Activated CD8-positive, alpha-beta T cell treated with anti-CD3 and anti-CD28 coated beads, Interleukin-2, amount 10 ng/mL, durations not matched to agents 7 days and 5 days (primary cell): ENCODE measurements at places on chromosomes 11 and 22. TPM values are rescaled to one million over a fixed set of nuclear protein-coding genes. Genes with fewer than 3 reads are reported as not detected.

Gene SCGB1D2
- not detected for total RNA-seq

Gene TRIM29
- total RNA-seq, result not detected

- no peak for DNase-seq
Measured at GRCh38 chr22:46595545-46595944, 24.6 kb upstream of the GRAMD4 start.

Gene LUZP2
- total RNA-seq, result not detected

Gene GLB1L3
- 4.0 TPM for total RNA-seq

- DNase-seq, result no peak
Measured at GRCh38 chr22:26287382-26288225, 118.3 kb downstream of the SEZ6L start.

DNA sequence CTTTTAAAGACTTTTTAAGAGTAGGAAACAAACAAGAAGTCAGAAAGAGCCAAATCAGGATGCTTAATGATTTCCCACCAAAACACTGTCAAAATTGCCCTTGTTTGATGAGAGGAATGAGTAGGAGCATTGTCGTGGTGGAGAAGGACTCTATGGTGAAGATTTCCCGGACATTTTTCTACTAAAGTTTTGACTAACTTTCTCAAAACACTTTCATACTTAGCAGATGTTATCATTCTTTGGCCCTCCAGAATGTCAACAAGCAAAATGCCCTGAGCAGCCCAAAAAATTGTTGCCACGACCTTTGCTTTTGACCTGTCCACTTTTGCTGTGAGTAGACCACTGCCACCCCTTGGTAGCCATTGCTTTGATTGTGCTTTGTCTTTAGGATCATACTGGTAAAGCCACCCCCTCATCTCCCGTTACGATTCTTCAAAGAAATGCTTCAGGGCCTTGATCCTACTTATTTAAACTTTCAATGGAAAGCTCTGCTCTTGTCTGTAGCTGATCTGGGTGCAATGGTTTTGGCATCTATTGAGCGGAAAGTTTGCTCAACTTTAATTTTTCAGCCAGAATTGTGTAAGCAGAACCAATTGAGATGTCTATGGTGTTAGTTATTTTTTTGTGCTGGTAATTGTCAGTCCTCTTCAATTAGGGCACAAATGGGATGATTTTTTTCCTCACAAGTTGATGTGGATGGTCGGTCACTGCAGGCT is 67.2 kb downstream of the ADM start:
- DNase-seq, result no peak

Gene CAT
- total RNA-seq, result 37.7 TPM

DNA sequence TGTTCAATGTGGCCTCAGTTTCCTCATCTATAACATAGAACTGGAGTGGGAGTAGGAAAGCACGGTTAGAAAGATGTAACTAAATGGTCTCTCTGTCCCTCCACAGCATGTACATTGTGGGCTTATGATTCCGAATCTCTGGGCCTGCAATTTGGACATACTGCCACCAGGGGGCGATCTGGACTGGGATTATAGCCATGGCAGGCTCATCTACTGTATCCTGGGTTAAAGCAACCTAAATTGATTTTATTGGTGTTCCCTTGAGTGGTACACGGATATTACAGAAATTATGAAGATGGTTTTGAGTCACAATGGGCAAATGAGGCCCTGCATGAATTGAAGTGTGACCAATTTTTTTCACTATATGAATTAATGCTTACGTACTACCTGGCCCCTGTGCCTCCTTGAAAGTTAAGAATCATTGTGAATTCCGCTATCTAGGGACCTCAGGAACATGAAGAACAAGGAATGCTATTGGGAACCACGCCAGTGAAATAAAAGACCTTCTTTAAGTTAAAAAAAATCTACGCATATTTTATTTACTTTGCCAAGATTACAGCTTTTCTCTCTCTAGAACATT is 32.9 kb downstream of the TST start:
- peak; percentile 70 for DNase-seq

Gene CD81
- total RNA-seq, result 142 TPM

- no peak for DNase-seq
Measured at GRCh38 chr11:57620467-57620866, 23.0 kb downstream of the SERPING1 start.

DNA sequence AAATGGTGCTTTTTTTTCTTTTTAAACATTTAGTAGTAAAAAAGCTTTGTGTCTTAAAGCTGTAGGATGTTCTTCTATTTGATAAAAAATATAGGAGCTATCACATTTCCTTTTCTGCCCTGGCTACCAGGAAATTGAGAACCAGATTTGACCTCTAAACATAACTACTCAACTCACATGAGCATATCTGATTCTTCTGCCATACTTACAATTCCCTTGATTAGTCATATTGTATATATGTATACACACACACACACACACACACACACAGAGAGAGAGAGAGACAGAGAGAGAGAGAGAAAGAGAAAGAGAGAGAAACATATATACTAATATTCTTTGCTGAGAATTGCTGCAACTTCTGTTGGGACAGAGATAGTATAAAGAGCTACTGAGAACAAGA is 23.0 kb upstream of the GDPD4 start:
- DNase-seq, result no peak

GRCh38 chr11:42770444-42771065 is 541.2 kb upstream of the API5 start:
- no peak for DNase-seq

DNA sequence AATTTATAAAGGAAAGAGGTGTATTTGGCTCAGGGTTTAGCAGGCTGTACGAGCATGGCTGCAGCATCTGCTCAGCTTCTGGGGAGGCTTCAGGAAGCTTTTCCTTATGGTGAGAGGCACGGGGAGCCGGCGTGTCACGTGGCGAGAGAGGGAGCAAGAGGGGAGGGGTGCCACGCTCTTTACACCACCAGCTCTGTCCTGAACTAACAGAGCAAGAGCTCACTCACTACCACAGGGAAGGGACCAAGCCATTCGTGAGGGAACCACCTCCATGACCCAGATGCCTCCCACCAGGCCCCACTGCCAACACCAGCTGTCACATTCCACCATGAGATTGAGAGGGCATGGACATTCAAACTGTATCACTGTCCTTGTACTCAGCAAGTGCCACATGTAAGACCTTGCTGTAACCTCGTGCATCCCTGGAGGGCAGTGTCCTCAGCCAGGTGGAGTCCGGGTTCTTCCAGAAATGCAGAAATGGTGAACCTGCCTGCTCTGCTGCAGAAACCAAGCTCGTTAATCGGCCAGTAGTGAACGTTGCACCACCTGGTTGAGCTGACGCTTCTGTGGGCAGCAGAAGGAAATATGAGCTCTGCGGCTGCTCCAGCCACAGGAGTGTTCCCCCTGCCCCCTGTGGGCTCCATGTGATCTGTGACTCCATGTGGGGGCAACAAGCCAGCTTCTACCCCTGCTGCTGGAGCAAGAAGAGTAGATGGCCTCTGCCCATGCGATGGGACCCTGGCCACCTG is 368.6 kb downstream of the TBC1D22A start:
- no peak for DNase-seq

- no peak for DNase-seq
Measured at GRCh38 chr11:125570952-125571351, 1.7 kb downstream of the EI24 start.

DNA sequence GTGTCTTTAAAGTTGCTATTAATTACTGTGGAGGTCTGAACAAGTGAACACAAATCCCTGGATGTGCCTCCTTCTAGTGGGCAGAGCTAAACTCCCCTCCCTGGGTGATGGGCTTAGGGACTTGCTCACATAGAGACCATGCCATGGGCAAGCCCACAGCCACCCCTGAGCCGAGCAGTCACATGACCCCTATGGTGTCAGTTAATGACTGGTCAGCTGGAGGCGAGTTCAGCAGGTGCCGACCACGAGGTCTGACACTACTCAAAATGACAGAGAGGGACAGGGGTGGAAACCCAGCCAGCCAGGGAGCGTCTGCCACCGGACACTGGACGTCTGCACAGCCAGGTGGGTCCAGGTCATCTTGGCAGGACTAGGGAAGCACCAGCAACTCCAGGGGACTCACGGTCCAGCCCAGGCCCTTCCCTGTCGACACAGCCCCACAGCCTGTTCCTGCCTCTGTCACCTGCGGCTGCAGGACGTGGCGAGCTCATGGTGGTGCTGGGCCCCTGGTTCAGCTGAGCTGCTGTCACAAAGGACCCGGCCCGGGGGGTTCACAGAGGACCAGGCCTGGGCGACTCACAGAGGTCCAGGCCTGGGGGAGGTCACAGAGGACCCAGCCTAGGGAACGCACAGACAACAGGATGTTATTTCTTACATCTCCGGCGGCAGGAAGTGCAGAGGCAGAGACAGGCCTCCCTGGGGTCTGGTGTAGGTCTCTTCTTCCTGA is 135.0 kb downstream of the BRD1 start:
- DNase-seq, result no peak

DNA sequence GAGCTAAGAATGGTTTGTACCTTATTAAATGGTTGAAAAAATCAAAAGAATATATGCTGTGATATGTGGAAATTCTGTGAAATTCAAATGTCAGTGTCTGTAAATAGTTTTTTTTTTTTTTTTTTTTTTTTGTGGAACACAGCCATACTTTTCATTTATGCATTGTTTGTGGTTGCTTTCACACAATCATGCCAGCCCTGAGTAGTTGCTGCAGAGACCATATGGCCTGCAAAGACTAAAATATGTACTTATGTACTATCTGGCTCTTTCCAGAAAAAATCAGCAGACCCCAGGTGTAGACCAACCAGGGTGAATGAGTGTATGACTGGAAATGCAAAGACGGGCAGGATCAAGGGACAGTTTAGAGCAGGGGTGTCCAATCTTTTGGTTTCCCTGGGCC is 98.3 kb downstream of the PTPRJ start:
- DNase-seq, result no peak

DNA sequence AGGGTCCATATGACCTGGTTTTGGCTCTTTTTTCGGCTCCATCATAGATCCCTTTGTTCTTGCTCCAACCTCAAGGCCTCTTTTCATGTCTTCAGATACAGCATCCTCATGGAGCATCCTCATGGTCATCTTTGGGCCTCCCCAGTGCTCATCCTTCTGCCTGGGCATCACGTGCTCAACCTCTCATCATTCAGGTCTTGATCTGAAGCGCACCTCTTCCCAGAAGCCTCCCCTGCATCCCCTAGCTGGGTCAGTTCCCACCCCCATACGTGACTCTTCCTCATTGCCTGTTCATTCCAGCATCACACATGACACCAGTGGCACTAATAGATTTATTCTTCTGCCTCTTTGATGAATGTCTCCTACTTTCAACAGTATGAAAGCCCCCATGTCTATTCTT is 192.2 kb downstream of the MIAT start:
- DNase-seq, result no peak

Gene ZNF215
- 1.3 TPM for total RNA-seq

Gene ST14
- total RNA-seq, result not detected
